DMS53 (cell line): ENCODE measurements at places on chromosomes 12 and 14.

GRCh38 chr14:67575684-67576083, 24.4 kb downstream of the PIGH start:
- DNase-seq = no peak

GRCh38 chr12:78703820-78704525, 160.6 kb upstream of the SYT1 start:
- no peak for DNase-seq

DNA sequence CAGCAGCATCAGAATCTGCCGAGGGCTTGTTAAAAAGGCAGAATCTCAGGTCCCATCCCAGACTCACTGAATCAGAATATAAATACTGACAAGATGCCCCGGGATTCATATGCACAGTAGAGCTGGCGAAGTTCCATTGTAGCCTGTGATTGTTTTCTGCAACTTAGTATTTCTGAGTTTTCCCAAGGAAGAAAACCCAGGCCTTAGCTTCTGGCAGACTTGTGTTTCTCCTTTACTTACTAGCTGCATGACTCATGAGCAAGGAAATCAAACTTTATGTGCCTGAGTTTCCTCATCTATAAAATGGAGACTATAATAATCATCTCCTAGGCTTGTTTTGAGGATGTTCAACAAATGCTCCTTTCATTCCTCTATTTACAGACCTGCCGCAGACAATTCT, 278.5 kb upstream of the PLEKHG7 start:
- DNase-seq = no peak

GRCh38 chr12:99772274-99772673, 124.7 kb downstream of the GARIN6 start:
- no peak for DNase-seq

GRCh38 chr12:117850048-117850447, 118.7 kb downstream of the KSR2 start:
- peak; percentile 73 for DNase-seq

- DNase-seq = peak; percentile 72
Observed at GRCh38 chr12:55499810-55500252, 7.7 kb downstream of the OR6C68 start.

DNA sequence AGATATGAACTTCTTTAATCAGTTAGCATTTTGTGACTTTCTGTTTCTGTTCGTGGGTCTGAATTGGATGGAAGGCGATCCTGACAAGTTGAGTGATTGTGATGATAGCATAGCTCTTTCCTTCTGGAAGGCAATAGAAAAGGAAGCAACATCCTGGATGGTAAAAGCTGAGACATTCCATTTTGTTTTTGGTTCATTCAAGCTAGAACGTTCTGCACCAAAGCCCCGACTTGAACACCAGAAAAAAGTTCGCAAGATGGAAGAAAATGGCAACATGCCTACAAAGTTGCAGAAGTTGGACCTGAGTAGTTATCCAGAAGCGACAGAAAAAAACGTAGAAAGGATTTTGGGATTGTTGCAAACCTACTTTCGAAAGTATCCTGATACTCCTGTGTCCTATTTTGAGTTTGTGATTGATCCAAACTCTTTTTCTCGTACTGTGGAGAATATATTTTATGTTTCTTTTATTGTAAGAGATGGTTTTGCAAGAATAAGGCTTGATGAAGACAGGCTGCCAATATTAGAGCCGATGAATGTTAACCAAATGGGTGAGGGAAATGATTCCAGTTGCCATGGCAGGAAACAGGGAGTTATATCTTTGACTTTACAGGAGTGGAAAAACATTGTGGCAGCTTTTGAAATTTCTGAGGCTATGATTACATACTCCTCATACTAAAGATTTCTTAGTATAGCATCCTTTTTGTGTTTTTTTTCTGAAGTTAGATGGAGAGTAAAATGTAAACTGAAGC, 896 bp downstream of the EID3 start:
- DNase-seq = no peak

GRCh38 chr14:59691266-59691665, 114.7 kb upstream of the CCDC175 start:
- no peak for DNase-seq

DNA sequence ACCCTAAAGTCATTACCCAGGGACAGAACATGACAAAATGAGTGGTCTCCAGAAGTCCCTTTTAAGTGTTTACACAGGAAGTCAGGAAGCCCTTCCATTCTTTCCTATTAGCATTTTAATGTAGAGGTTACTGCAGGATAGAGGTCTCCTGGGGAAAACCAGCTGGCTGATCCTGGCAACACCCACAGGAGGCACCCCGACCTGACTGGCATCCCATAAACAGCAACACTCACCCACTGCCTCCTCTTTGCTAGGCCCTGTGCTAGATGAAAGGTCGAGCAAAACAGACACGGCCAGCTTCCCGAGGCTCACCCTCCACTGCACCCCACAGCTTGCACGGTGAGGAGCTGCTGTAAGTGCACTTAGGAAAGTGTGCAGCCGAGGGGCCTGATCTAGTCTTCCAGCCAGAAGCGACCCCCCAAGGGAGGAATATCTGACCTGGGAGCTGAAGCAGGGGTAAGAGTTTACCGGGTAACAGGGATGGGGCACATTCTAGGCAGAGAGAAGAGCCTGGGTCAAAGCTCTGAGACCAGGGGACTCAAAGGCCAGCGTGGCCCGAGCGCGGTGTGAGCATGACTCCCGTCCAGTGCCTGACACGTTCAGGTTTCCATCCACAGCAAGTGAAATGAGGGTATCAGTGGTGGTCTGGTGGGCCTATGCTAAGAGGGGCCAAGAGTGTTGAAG, 9.0 kb downstream of the DAZAP2 start:
- no peak for DNase-seq

- no peak for DNase-seq
Observed at GRCh38 chr12:68944296-68945076, 11.5 kb upstream of the CPM start.

DNA sequence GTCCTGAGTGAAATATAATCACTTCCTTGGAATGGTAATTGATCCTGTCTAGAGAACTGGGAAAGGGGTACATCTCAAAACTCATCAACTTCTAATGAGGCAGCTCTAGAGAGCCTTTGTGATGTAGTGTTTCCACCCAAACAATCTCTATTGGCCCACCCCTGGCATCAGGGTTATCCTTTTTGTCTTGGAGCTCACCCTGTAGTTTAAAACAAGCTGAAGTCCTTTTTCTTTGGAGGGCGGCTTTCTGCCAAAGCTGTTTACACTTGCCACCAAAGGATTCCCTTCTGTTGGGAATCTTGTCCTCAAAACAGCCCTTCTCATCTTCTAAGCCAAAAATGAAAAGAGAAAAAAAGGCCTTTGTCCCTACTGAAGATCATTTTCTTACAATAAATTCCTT, 60.6 kb upstream of the GTF2A1 start:
- DNase-seq = no peak

DNA sequence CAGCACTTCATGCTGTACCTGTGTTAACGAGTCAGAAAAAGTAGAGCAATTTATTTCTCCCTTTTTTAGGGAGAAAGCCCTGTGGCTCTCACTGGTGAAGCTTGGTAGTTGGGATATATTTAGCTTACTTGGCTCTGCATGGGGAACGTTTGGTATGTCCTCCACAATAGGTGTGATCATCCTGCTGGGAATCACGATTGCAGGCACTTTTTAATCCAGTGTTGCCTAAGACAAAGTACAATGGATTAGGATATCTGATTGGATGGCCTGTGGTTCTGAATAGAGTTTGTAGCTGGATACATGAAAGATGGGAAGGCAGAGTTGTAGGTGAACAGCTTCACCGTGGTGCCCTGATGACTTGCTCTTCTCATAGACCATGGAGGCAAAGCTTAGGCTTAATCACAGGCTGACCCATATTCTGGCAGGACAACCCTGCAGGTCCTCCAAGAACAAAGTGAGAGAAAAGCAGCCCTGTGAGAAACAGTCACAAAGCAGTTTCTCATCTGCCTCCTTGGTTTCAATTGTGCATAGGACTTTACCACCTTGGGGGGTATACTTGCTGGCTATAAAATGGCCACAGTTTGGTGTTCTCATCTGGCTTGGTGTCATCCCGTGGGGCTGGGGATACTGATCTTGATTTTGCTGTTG, 7.5 kb downstream of the RESF1 start:
- DNase-seq = no peak

GRCh38 chr14:100604709-100605108, 17.5 kb upstream of the BEGAIN start:
- DNase-seq = no peak

GRCh38 chr14:98886982-98887381, 385.0 kb downstream of the BCL11B start:
- DNase-seq = no peak

GRCh38 chr12:109968032-109968420, 28.1 kb downstream of the GIT2 start:
- no peak for DNase-seq

GRCh38 chr12:14991069-14991468, 18.2 kb downstream of the PDE6H start:
- no peak for DNase-seq

DNA sequence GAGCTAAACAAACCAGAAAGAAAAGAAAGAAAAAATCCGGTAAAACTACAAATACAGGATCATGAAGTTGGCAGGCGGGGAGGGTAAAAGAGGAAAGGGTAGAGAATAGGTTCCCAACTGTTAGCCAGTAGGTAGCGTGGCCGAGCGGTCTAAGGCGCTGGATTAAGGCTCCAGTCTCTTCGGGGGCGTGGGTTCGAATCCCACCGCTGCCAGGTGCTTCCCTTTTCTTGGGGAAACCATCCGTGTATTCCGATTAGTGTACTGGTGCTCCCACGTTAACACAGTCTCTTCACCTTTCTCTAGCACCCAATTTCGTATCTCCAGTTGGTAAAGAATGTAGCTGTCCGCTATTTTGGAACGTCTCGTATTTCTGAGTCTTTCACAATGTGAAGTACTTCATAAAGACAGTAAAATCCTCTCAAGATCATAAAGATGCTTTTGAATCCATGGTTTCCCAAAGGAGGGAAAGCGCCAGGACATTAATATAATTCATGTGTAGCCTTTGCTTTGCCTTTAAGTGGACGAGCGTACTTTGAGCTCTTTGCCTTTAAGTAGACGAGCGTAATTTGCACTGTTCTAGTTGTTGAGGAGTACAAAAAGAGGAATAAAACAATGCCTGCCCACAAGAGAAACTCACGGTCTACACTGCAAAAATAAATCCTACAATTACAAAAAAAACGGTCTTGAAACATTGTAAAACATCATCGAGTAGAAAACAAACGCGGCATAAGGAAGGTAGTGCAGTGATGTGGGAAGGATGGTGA, 19.0 kb upstream of the RNASE12 start:
- DNase-seq = peak; percentile 65
